ENCODE measurements at places on chromosomes 5 and 9.

DNA sequence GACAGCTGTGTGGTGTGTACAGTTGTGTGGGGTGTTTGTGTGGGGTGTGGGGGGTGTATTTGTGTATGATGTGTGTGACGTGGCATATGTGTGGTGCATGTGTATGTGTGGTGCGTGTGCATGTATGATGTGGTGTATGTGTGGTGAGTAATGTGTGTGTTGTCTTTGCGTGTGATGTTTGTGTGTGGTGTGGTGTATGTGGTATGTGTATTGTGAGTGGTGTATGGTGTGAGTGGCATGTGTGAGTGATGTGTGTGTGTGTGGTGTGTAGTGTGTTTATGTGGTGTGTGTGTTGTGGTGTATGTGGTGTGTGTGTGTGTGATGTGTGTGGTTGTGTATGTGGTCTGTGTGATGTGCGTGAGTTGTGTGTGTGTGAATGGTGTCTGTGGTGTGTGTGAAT, 191.1 kb downstream of the MELK start:
- no peak for DNase-seq

DNA sequence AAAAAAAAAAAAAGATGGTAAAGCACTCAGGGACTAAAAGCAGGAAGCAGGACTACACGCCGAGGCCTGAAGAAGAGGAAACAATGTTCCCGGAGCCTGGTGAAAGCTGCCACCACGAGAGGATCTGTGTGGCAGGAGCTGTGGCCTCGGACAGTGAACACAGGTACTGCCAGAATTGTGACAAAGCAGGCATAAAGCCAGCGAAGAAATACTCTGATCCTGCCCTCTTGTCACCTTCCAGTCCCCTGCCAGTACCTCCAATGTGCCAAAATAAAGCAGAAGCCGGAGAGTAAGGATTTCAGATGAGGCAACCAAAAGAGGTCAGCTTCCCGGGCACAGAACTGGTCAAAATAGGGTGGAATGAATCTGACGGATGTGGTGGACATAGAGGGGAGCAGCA, 211.5 kb upstream of the TARS1 start:
- DNase-seq = no peak

GRCh38 chr5:15844871-15845270, 334.7 kb downstream of the MARCHF11 start:
- no peak for DNase-seq

GRCh38 chr5:10505517-10506095, 58.3 kb upstream of the ANKRD33B start:
- DNase-seq = no peak

Data from CD4-positive, alpha-beta T cell treated with Interleukin-6 for 4 hours (primary cell).